ENCODE measurements at places on chromosomes 7 and 10.

GRCh38 chr7:47941136-47941844 lies 7.0 kb downstream of the PKD1L1 start:
- no peak for DNase-seq

GRCh38 chr7:115043605-115044004 lies 121.7 kb downstream of the MDFIC start:
- DNase-seq, result no peak

DNA sequence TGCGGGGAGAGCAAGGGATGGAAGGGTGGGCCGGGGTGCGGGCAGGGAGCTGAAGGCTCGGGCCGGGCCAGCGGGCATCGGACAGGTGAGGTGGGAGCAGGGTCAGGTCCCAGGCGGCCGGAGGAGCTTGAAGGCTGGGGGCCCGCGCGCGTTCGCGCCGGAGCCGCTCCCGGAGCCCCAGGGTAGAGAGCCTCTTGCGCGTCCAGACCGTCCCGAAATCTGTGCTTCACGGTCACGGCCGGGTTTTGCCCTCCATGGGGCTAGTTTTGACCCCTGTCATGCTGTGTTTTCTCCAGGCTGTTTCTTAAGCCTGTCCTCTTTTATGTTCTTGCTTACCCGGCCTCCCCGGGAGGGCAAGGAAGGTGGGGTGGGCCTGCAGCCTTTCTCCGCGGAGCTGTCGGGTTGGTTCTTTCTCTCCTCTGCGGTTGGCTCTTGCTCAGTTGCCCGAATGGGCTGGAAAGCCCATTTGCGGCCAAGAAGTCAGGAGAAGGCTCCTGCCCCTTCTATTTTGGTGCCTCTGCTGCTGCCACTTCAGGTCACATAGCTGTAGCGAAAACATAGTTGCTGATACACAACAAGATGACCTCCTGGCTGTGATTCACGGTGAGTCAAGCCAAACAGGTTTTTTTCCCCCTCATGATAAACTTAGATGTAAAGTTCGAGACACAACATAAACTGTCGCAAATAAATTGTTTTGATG lies 650 bp downstream of the UBE2D1 start:
- DNase-seq, result no peak

DNA sequence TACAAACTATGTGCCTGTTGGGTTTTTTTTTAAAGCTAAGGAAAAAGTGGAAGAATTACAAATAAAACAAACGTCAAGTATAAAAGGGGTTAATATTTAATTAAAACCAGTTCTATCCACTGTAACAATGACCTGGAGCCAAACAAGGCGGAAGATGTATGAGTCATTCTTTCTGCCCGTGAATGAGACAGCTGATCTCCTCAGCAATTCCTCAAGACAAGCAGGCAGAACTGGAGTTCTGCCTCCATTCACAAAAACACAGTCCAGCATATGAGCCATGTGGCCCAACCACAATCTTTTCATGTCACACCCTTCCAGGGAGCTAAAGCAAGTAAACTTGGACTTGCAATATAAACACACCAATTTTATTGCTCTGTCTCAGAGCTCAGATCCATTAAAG lies 8.4 kb downstream of the ETV1 start:
- DNase-seq, result no peak

DNA sequence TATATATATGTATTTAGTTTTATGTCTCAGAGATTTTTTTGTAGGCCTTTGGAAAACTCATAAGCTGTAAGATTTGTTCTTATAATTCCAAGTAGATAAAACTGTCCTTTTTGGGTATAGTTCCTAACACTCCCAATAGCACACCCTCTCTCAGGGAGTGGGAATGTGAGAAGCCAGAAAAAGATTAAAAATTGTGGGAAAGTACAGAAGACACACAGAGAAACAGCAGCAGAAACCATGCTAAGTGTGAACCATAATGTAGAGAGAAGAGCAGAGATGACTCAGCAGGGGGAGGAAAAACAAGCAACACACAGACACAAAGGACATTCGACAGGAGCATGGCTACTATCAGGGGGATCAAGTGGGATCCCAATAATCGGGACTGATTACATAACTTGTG lies 401.6 kb downstream of the MAGI2 start:
- DNase-seq, result no peak

DNA sequence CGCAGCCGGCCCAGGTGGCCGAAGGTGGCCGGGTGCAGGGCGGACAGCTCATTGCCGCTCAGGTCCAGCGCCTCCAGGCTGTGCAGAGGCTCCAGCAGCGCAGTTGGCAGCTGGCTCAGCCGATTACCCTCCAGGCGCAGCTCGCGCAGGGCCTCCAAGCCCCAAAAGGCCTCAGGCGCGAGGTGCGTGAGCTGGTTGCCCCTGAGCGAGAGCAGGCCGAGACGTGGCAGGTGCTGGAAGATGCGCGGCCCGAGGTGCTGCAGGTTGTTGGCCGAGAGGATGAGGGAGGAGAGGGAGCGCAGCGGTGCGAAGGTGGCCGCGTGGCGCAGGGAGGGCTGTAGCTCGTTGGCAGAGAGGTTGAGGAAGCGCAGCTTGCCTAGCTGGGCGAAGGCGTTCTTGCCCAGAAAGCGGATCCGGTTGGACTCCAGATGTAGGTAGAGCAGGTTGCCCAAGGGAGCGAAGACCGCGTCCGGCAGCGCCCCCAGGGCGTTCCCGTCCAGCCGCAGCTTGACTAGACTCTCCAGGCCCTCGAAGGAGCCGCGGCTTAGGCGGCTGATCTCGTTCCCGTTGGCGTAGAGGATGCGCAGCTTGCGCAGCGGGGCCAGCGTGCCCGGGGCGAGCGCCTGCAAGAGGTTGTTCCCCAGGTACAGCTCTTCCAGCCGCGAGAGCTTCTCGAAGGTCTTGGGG lies 923 bp downstream of the TRIL start:
- DNase-seq, result no peak

GRCh38 chr10:8054494-8055407 lies at the start of gene GATA3:
GATA3 (plus strand) TSS chr10:8054688; CDS start chr10:8055656, 968 bp downstream.
- peak; percentile 89 for DNase-seq

GRCh38 chr7:17530741-17531421 lies 232.4 kb downstream of the AHR start:
- no peak for DNase-seq

- DNase-seq, result no peak
Measured at GRCh38 chr7:4788627-4789189, 13.3 kb downstream of the AP5Z1 start.

Data from activated CD4-positive, alpha-beta T cell treated with anti-CD3 and anti-CD28 coated beads, Interleukin-2, Interleukin-4, amounts not matched to agents 100 ng/mL and 50 ng/mL, durations not matched to agents 16 hours and 8 hours (primary cell).